ENCODE measurements at places on chromosomes 3 and 15.

- DNase-seq: no peak
Observed at GRCh38 chr3:20666091-20666490, 480.1 kb upstream of the SGO1 start.

- no peak for DNase-seq
Observed at GRCh38 chr3:172249039-172249438, 199.2 kb downstream of the GHSR start.

GRCh38 chr15:91894606-91895005 is 41.1 kb downstream of the SLCO3A1 start:
- no peak for DNase-seq

DNA sequence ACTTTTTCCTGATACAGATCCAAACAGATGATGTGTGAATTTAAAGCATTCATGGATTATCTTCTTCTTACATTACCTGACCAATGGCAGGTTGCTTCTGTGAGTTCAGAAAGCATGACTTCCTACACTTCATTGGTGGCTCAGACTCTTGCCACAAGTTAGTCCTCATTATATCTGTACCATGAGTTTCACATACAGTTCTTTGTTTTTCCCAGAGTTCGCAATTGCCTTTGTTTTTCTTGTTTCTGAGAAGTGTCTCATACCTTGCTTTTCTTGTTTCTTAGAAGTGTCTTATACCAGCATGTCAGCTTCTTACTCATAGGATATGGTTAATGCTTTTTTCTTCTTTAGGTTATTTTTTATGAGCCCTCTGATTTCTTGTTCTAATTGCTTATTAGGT is 133.8 kb upstream of the TLE3 start:
- DNase-seq: no peak

DNA sequence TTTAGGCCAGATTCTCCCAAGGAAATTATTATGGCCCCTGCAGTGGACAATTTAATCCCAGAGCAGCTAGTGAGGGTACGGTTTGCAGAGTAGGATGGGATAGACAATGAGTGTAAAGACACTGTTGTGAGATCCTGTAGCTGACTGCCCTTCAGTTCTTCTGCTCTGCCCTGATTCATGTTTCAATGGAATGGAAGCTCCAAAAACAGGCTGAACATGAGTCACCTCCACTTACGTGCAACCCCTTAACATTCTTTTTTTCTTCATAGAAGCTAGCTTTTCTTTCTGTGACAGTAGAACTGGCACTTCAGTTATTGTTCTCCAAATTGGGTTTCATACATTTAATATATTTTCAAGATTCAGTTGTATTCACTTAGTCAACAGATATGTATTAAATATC is 32.1 kb downstream of the CLDN18 start:
- DNase-seq: no peak

GRCh38 chr3:83002869-83003445 is 1241.5 kb upstream of the GBE1 start:
- DNase-seq: no peak

DNA sequence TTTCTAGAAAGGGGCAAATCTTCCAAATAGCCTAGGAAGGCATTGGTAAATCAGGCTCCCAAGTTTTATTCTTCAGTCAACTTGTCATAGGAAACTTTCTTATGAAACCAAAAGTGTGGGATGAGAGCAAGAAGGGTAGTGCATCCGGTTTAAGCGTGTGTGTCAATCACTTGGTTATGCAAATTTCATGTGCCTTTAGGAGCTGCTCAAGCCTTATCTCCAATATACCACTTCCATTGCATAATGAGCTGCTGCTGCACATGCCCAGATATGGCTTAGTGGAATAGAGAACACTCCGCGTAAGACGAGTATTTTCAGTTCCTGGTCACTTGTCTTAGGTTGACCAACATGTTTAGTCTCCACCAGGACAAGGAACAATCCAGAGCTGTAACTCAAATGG is 242.1 kb downstream of the CBLB start:
- no peak for DNase-seq

GRCh38 chr3:132629928-132630327 is 29.7 kb downstream of the ACAD11 start:
- no peak for DNase-seq

Data from left renal cortex interstitium (tissue), 4 donors.